ENCODE measurements at places on chromosomes 2 and 18.
A peak's percentile ranks its signal among the peaks of the same experiment; 100 is the strongest.

DNA sequence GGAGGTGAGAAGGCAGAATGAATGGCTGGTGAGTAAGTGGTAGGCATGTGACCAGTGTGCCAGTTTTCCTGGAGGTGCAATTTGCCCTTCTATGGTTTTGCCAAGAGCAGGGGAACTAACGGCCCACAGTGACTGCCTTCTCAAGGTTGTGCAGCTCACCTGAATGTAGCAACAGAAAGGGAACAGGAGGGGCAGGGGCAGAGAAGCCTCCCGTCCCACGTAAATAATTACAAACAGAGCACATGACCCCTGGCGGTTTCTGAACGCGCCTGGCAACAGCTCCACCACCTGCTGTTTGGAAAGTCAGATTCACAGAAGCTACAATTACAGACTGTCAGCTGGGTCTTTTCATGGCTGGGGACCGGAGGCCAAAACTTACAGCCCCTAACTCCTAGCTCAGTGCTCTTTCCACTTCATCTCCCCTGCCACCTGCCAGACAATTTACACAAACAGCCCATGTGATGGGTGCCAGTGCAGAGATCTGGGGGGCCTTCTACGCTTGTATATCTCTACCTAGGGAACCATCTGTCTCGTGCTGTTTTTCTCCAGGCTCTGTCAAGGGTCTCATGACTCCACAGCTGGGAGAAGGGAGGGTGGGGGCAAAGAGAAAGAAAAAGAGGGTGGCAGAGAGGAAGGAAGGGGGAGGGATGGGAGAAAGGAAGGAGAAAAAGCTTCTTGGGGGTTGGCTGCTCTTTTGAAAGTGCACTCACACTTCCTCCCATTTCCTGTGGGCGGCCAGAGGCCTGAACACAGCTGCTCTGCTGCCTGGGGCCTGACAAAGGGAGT is 69.6 kb downstream of the POLR1A start:
- DNase-seq: no peak

DNA sequence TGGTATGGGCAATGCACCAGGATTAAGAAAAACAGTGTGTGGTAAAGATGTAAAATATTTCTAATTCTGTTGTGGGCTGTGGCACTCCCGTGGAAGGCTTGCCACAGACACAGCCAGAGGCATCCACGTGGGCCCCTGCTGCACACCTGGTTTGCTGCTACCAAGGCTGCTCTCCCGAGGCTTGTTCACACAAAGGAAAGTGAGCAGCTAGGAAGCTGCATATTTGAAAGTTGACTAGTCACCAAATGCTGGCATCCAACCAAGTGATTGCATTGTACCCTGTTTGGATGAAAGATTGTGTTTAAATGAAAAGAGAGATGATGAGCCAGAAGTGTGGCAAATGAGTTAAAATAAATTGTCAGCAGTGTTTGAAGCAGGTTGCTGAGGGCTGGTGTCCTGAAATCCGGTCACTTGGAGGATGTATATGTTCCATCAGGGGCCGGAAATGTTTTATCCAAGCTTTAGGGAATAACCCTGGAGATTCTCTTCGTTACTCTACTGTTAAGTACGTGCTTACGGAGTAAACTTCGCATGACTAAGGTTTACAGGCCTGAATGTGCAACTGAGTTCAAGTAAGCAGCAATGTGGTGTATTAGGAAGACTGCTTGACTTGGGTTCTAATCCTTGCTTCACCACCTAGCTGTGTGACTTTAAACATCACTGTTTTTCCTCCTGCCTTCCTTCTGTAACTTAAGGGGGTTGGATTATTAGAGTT is 86.1 kb downstream of the MSH2 start:
- peak; percentile 76 for DNase-seq

GRCh38 chr2:105239924-105240323 is 1.6 kb upstream of the GPR45 start:
- DNase-seq: peak; percentile 92

GRCh38 chr18:34647251-34647650 is 62.8 kb upstream of the DTNA start:
- DNase-seq: no peak

- DNase-seq: no peak
These were observed 180.0 kb upstream of the ACAA2 start for GRCh38 chr18:49993299-49993698.

GRCh38 chr2:182744490-182744889 is 28.4 kb downstream of the DNAJC10 start:
- DNase-seq: no peak

- DNase-seq: no peak
These were observed 289.3 kb upstream of the LINC00305 start for GRCh38 chr18:64438178-64438577.

GRCh38 chr18:50886929-50887328 is 8.0 kb downstream of the ME2 start:
- no peak for DNase-seq
